ENCODE measurements at places on chromosomes 6 and 20.

GRCh38 chr6:111113336-111114086 lies 26.2 kb downstream of the SLC16A10 start:
- DNase-seq: no peak

DNA sequence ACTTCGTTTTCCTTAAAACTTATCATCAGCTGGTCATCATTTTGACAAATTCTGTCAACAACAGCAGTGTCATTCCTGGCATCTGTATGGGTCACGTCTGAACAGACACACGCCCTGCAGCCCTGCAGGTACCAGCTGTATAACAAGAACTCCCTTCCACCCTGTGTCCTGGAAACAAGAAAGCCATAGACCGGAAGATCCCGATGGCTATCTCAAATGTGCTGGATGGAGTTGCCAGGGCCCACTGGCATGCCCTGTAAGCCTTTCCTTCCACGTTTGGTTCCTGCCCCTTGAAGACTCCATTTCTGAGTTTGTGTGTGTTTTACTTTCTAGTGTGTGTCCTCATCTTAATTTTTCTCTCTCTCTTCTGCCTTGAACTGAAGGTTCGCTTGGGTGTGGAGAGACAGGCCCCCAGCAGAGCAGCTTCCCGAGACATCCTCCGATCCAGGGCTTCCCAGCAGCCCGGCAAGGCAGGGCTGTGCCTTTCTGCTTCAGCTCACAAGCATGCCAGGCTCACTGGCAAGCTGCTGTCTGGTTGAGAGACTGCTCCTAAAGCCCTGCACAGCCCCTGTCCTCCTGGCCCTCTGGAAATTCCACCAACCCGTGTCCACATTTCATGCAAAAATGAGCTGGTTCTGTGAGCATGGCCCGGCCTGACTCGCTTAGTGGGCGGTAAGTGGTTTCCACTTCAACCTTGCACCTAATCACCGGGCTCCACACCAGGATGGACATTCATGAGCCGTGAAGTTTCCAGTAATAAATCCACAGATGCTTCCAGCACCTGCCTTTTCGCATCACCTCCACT lies 8.7 kb downstream of the GFRA4 start:
- DNase-seq: no peak

DNA sequence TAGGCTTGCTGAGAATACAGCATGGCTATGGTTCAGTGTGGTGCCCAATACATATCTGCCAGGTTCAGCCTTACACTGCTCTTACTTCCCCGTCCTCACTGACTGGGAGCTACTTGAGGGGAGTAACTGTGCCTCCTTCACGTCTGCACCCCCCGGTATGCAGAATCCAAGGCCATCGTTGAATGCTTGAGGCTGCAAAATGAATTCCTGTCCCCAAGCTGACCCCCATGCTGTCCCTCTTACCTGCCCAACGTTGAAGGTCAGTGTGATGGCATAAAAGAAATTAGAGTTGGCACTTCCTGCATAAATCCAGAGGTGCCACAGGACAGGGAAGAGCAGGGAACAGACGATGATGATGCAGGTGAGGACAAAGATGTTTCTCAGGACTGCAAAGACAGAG lies 16.3 kb downstream of the MAP1LC3A start:
- peak; percentile 32 for DNase-seq

DNA sequence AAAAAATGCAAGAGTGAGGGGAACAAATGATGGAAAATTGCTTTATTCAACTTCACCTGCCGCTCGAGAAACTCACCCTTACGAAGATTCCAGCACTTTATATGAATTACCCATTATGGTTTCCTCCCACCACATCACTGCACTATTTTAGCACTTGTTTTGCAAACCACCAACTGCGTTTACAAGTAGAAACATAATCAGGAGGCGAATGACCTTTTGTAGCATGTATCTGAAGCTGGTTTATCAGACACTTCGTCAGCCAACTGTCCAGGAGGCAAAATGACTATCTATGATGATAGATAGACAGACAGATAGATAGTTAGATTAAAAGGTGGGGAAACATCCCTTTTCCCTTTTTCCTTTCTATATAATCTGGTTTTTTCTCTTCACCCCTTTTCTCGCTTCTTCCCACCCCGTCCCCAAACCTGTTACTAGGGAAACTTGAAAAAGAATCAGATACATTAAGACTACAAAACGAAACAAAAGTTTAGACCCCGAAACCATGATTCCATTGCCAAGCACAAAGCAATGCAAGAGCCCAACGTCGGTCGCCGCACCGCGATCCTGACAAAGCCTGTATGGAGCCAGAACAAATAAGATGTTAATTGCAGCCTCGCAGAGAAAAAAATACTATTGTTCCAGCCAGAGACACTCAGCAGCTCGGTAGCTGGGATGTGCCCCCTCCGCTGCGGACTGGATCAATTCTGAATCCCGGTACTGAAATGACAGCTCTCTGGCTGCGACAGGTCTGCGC lies 933 bp upstream of the ADGRB3 start:
- no peak for DNase-seq

DNA sequence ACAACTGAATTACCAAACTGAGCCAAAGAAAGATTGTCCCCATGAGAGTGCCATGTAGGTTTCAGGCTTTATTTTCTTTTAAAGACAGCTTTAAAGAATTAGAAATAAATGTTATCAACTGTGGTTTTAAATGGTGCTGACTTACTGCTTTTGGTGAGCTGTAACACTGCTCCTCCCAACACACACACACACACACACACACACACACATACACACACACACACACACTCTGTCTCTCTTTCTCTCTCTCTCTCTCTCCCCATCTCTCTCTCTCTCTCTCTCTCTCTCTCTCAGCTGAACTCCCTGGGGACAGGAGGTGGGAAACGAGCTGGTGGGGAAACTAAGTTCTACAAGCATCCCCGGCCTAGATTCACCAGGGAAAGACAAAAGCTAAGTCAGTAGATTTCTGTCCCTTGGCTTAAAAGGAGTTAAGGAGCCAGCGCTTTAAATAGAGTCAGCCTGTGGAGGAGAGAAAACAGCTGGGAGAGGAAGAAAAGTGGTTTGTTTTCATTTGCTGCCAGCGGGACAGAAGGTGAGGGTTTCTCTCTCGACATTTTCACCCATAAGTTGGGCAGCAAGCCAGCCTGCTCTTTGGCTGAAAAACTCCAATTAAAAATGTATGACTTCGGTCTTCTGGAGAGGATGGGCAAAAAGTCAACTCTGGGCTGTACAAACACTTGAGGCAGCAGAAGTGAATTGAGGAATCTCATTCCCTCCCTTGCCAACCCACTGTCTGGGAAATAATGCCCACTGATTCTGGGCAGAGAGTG lies 27.4 kb downstream of the CBLN4 start:
- DNase-seq: no peak

DNA sequence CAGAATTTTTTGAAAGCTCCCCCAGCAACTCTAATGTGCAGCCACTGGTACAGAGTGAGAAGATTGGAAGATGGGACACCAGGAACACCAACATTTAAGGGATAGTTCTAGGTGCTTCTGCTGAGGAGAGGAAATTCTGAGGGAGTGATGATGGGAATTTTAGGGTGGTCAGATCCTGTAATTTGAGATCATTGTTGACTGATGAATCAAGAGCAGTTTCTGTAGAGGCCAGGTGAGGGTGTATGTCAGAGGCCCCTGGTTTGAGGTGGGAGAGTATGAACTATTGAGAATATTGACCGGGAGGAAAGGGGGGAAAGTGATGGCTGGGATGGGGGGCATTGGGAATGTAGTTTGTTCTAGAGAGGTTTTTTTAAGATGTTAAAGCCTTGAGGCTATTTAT lies 47.2 kb downstream of the PTPRA start:
- DNase-seq: no peak

GRCh38 chr20:17965042-17965697 lies 3.4 kb downstream of the SNX5 start:
- DNase-seq: no peak

- DNase-seq: no peak
These were observed 42.8 kb downstream of the CDC5L start for GRCh38 chr6:44430326-44430725.

- no peak for DNase-seq
These were observed 279.0 kb upstream of the ZFP64 start for GRCh38 chr20:52470561-52470960.

DNA sequence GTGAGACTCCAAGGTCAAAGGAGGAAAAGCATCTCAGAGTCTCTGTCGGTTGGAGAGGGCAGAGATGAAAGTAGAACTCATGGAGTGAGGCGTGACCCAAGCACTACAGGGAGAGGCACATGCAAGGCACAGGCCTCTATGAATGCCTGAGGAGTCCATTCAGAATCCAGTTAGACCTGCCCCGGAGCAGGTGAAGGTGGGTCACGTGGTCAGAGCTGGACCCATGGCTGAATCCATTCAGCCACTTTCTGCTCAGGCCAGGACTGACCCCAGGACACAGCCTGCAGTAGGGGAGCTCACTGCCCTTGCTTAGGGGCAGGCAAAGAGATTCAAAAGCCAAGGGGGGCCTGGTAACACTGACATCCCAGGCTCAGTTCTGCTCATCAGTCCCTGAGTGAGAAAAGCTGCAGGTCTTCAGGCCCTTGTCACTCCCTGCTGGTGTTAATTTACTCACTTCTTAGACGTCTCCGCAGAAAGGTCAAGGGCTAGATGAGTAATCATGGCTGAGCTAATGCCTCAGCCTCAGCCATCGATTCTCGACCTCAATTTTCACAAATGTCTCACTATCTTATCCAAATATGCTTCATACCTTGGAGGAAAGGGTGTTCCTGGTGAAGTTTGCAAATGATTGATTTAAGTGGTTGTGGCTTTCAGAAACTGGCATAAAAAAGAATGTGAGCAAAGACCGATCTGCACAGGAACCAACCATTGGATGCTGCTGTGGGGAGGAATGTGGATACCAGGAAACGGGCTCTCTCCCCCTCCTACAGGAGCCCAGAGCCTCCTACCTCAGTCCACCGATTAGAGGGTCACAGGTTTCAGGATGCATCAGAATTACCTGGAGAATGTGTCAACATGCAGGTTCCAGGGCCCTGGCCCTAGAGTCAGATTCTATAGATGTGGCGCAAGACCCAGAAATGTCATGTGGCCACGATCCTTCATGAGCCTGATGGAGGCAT lies 584.4 kb downstream of the PTPRT start:
- DNase-seq: peak; percentile 39

DNA sequence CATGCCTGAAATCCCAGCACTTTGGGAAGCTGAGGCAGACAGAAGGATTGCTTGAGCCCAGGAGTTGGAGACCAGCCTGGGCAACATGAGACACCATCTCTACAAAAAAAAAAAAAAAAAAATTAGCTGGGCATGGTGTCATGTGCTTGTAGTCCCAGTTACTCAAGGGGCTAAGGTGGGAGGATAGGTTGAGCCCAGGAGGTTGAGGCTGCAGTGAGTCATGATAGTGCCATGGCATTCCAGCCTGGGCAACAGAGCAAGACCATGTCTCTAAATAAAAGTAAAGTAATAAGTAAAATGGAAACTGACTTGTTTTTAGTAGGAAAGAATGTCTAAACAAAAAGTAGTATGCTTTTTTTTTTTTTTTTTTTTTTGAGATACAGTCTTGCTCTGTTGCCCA lies 240.7 kb downstream of the ARID1B start:
- DNase-seq: no peak

DNA sequence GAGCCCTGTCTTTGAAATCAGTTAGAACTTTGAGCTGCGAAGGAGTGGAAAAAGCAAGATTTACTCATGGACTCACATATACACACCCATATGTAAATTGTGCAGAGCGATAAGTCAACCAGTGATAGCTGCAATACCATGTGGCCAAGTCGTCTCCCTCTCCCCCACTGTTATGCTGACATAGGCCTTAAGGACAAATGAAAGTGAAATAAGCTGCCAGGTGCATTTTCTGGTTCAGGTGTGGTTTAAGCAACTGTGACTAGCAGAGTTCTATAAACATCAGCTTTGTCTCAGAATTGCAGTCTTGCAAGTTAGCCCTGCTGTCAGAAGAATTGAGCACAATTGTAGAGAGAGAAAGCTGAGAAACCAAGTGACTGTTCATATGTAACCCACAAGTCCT lies 9.6 kb downstream of the FAM83B start:
- DNase-seq: no peak

DNA sequence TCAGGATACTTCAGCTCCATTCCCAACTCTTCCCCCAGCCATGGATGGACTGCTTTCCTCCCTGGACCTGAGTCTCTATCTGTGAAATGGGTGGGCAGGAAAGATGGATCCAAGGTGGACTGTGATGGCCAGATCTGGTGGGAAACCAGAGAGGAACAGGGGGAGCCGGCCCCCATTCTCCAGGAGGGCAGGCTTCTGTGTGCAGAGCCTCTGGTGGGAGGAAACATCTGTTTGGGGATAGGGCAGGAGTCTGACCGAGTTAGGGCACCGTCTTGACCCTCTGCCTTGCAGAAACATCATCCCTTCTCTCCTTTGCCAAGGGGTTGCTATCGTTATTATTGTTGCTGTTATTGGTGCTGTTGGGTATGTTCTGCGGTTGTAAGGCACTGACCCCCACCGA lies 91.5 kb downstream of the TOX2 start:
- no peak for DNase-seq

DNA sequence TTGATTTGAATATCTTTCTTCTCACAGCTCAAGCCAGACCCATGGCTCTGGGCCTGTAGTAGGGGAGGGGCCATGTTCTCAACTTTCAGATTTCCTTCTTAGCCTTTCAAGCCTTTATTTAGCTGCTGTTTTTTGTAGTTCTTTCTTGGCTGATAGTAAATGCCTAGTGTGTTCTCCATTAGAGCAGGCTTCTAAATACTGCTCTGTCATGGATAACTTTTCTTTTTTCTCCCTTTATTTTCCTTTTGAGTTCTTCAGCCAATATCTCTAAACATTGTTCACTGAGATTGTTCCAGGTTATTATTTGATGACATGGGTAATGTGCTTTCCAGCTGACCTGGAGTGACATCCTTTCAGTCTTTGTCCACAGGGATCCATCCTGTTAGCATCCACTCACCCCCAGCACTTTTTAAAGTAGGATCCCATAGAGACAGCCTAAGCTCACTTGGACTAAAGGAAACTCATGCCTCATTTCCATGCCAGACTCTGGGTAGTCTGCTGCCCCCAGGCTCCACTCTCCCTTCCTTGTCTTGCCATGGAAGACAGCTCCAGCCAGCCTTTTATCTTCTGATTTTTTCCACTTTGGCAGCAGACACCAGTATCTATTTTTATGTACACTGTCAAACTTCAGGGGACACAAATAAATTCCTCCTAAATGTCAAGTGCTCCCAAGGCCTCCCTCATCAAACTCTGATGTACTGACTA lies 645.6 kb downstream of the RNF144B start:
- no peak for DNase-seq

DNA sequence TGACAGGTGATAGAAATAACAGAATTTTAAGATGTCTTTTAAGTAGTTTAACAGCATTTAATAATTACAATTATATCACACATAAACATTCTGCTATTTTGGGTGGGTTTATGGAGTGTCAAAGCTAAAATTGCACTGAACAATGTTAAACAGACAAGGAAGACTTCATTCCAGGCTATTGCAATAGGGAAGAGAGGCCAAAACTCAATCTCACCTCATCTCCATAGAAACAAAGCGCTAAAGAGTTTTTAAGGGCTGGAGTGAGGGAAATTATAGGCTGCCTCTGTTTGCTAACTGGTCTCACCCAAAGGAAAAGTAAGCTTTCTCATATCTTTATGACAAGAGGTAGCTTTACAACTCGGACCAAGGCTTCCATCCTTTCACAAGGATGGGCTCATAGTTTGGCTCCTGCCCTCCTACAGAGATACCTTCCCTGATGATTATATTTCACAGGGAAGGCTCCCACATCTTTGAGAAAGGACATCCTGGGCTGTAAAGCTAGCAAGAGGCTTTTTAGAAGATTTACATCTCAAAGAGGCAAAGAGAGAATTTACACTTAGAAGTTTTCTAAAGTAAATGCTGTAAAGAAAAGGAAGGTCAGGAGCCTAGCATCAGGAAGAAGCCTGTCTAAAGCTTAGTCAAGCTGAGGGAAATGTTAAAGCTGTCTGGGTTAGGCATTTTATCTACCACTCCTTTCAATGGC lies 350.2 kb upstream of the IMPG1 start:
- no peak for DNase-seq
